Spinal cord (tissue), 10 donors: ENCODE measurements at places on chromosomes 11 and 22. TPM values are rescaled to one million over a fixed set of nuclear protein-coding genes. Genes with fewer than 3 reads are reported as not detected.

The OR8I2 gene
- not detected for polyA plus RNA-seq

DNA sequence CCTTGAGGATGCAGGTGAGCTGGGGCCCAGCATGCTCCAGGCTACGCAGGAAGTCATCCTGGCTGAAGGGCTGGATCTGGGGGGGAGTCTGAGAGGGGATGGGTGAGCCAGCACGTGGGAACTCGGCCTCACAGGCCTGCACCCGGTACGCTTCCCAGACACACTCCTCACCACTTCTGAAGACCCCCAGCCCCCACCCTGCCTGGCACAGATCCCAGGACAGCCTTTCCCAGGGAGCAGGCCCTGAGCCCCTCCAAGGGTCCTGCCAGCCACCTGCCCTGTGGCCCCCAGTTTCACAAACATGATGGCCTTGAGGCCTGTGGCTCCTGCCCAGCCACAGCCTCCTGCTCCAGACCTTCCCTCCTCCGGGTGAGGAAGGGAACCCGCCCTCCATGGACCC is 5.6 kb upstream of the PLXNB2 start:
- peaks cover 44% of the 10 kb centered on the region for H3K4me1 ChIP-seq
- no peak overlapping the region for H3K4me3 ChIP-seq
- DNase-seq, result no peak
- peaks cover 82% of the 10 kb centered on the region for H3K36me3 ChIP-seq

DNA sequence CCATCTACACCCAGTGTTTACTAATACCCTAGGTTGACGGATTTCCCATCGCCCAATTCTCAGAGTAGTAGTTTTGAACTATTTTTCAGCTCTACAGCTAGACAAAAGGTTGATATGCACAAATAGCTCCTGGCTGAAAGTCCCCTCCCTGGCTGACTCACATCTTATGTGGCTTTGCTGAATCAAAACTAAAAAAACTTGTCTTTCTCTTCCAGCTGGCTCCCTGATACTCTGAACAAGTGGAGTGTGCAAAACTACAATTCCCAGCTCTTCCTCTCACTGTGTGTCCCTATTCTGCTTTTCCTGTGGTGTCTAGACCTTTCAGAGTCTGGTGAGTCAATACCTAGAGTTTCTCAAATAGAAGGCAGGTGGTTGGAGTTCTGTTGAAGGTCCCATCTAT is 12.7 kb upstream of the LARGE1 start:
- H3K36me3 ChIP-seq, result no peaks in the 10 kb centered on the region
- no peaks in the 10 kb centered on the region for H3K4me1 ChIP-seq
- no peaks in the 10 kb centered on the region for H3K27me3 ChIP-seq
- H3K27ac ChIP-seq, result no peak overlapping the region
- no peak overlapping the region for H3K4me3 ChIP-seq

The INS gene
- not detected for polyA plus RNA-seq
